Activated naive CD8-positive, alpha-beta T cell treated with anti-CD3 and anti-CD28 coated beads for 36 hours (primary cell): ENCODE measurements at places on chromosomes 12 and 14. TPM values are rescaled to one million over a fixed set of nuclear protein-coding genes. Genes with fewer than 3 reads are reported as not detected.
A peak's percentile ranks its signal among the peaks of the same experiment; 100 is the strongest.

GRCh38 chr14:98433436-98433835, 838.6 kb downstream of the BCL11B start:
- no peak for DNase-seq

DNA sequence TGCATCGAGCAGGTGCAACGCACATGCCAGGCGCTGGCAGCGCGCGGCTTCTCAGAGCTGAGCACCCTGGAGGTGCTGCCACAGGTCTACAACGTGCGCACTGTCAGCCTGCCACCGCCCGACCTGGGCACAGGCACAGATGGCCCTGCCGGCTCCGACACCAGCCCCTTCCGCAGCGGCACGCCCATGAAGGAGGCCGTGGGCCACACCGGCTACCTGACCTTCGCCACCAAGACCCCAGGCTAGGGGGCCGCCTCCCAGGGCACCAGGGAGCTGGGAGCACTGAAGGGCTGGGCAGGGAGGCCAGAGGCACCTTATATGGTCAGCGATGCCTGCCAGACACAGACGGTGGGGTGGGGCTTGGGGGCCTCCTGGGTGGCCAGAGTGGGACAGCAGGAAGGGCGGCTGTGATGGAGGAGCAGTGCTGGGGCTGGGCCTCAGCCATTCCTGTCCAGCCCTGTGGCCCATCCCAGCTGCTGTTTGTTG, 5.6 kb downstream of the TRMT61A start:
- DNase-seq: no peak

DNA sequence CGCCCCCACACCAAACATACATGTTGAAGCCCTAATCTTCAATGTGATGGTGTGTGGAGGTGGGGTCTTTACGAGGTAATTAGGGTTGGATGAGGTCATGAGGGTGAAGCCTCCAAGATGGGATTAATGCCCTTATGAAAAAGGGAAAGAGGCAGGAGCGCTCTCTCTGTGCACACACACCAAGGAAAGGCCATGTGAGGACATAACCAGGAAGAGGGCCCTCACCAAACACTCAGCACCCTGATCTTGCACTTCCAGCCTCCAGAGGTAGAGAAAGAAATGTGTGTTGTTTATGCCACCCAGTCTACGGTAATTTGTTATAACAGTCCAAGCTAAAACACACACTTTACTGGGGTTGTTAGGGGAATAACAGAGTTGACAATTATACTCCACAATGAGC, 14.6 kb upstream of the PITPNM2 start:
- DNase-seq: no peak

DNA sequence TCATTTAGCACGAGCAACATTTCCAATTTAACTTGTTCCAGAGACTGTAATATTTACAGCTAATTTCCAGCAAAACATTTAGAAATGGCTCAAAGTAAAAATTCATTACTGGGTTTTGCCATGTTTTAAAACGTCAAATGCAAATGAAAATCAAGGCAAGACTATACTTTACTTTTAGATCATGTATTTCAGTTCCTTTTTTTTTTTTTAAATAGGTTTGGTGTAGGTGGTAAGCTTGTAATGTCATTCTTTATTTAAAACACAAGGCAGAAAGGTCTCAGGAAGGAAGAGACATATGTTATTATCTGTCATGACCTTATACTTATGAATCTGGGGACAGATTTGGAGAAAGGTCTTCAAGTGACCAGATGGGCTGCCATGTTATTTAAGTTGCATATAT, 54.1 kb downstream of the GRIP1 start:
- no peak for DNase-seq

GRCh38 chr12:32568228-32568627, 110.9 kb upstream of the DNM1L start:
- DNase-seq: no peak

GRCh38 chr12:128942960-128943477, 89.7 kb downstream of the GLT1D1 start:
- DNase-seq: no peak

GRCh38 chr12:49092086-49092815, 2.4 kb downstream of the DHH start:
- peak; percentile 71 for DNase-seq

- DNase-seq: no peak
These were observed 52.7 kb downstream of the CCDC85C start for GRCh38 chr14:99551034-99551922.

DNA sequence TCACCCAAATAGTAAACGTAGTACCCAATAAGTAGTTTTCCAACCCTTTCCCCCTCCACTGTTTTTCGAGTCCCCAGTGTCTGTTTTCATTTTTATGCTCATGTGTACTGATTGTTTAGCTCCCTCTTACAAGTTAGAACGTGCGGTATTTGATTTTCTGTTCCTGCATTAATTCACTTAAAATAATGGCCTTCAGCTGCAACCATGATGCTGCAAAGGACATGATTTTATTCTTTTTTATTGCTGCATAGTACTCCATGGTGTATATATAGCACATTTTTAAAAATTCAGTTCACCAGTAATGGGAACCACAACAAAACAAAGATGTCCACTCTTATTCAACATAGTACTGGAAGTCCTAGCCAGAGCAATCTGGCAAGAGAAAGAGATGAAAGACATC, 72.8 kb downstream of the DUSP6 start:
- DNase-seq: no peak

GRCh38 chr12:80967565-80967964, 29.8 kb upstream of the LIN7A start:
- DNase-seq: no peak

GRCh38 chr14:20190596-20190995, at the start of gene OR11G2:
Gene OR11G2, plus strand, starts transcription at chr14:20190896. Its CDS starts 6,542 bp downstream, at chr14:20197438.
- DNase-seq: no peak

DNA sequence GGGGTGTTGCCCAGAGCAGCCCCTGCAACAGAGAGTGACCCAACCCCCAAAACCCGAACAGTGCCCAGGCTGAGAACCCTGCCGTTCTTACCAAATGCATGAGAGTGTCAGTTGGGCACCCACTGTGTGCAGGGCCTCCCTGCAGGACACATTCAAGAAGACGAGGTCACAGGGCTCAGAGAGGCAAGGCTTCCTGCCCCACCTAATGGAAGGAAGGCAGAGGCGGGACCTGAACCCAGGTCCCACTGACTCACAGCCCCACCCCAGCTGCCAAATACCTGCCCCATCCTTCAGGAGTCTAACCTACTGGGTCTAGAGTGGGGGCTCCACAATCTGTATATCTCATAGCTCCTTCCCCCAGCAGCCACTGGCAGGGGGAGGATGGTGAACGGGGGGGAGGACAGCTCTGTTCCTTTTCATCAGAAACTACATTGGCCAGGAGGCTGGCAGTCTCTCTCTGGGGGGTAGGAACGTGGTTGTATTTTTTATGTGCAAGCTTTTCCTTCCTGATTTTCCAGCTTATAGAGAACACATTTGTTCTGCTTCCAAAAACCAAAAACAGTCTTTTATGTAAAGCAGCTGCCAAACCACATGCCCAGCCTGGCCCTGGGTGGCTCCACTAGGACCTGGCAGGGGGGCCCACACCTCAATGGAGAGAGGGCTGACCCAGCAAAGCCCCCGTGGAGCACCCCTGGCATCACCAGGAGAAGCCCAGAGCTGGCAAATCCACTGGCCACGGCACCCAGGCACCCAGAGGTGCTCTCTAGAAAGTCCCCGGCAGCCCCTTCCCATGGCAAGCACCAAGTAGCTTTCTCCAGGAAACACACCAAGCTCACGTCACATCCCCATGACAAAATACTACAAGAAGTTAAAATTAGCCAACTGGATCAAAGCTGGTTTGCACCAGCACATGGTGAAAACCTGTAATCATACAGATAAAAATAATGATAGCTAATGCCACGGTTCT, 17.0 kb downstream of the NCOR2 start:
- DNase-seq: no peak

GRCh38 chr14:91164676-91165075, 50.8 kb downstream of the DGLUCY start:
- DNase-seq: no peak

DNA sequence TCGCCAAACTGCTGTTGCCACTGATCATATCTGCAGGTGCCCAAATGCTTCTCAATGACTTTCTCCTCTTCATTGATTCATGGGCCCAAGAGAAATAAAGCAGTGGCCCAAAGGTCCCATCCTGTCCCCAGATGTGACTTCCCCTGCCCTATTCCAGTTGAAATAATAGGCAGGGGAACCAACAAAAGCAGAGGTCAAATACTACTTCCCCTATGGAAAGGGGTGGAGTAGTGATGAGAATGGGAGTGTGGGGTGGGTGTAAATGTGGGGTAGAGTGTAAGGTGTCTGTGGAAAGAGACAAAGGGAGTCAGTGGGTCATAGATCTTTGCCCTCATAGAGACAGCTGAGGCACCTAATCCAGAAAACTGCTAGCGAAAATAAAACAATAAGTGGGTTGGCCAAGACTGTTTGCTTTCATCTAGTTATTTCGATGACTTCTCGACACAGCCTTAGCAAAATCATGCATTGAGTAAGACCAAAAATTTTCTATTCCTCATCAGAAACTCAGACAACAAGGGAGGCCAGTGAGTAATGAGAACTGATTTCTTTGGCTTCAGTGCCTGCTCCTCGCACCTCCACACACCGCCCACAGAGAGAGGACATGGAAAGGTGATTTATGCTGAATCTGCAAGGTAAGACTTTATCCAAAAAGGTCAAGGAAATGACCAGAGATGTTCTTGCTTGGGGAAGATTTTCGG, 10.9 kb upstream of the IL22 start:
- DNase-seq: no peak

DNA sequence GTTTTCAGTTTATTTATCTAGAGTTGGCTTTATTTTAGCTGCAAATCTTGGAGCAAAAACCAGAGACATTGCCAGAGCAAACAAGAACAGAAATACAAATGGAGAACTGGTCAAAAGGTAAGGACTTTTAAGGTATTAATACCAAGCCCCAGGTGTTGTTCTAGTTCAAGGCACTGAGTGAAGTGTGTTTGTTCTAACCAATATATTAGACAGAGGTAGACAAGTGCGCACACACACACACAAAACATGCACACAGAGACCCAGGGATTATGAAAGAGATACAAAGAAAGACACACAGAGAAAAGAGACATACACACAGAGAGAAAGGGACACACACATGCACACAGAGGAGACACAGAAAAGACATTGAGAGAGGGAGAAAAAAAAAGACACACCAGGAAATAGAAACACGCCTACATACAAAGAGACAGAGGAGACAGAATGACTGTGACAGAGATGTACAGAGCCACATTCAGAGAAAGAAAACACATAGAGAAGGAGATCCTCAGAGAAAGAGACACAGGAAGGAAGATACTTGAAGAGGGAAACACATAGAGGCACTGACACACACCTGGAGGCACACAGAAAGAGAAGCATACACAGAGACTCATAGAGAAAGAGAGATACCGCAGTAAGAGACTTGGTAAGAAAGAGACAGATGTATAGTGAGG, 50.2 kb downstream of the MIPOL1 start:
- no peak for DNase-seq

DNA sequence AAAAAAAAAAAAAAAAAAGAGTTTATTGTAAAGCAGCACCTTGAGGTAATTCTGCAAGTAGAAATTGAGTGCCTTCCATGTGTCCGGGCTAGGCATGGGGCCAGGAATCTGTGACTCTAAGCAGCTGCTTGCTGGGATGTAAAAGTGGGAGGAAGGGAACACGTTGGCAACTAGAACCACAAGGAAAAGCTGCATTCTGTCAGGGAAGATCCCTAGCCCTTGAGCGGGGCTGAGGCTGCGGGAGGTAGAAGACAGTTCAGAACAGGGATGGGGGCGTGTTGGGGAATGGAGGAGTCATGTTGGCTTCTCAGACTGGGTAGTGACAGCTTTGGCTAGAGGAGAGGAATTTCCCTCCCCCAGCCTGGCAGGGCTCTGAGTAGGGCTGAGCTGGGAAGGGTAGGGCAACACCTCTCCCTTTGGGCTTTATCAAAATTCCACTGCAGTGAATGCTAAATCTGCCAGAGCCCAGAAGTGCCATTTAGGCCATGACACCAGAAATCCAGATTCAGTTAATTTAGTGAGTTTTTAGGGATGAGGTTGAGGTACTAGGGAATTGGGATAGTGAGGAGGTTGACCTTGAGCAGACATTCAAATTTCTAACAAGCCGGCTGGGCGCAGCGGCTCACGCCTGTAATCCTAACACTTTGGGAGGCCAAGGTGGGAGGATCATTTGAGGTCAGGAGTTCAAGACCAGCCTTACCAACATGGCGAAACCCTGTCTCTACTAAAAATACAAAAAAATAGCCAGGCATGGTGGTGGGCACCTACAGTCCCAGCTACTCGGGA, 3.4 kb upstream of the TRAFD1 start:
- DNase-seq: no peak

GRCh38 chr12:45234139-45234865, 18.4 kb downstream of the ANO6 start:
- DNase-seq: no peak

- no peak for DNase-seq
These were observed 24.1 kb downstream of the TMEM229B start for GRCh38 chr14:67464377-67464776.

GRCh38 chr12:5081016-5081415, 37.3 kb downstream of the KCNA5 start:
- no peak for DNase-seq

DNA sequence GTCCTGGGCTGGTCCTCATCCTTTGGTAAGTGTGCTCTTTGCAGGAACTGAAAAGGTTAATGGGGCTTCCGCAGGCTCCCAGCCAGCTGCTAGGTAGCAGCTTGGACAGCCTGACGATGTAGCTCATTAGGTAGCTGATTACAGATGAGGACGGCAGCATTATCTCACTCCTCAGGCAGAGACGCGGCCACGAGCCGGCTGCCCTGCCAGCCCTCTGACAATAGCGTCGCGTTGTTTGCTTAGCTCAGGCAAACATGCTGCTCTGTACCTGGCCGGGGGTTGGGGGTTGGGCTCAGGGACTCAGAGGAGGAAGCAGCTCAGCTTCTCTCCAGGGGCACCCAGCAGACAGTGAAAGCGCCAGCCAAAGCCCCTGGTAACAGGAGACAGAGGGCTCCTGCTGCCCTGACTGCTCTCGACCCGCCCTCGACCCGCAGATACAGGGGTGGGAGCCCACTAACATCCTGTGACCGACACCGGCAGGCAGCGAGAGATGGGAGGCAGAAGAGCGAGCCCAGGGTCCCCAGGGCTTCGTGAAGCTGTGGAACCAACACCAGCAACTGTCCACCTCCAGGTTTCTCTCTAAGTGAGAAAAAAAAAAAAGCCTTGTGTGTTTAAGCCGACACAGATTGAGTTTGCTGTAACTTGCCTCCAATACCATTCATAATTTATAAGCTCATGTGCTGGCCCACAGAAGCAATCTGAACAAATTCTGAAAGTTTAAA, 53.4 kb upstream of the DLK1 start:
- no peak for DNase-seq

DNA sequence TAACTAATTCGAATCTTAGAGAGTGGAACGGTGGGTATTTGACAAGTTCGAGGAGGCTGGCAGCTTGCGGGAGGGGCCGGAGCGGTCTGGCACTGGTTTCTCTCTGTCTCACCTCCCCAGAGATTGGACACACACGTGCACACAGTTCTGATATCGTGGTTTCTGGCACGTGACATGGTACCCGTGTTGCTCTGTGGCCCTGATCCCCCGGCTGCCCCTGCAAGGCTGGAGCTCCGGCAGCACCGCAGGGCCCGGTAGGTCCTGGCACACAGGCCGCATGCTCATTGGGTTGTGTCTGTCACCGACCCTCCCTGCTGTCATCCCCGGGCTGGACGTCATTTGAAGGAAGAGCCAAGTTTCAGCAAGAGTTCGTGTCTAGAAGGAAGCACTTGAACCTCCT, 82.7 kb downstream of the PPP2R5C start:
- no peak for DNase-seq

Gene RD3L
- not detected for total RNA-seq

Gene UBC
- total RNA-seq: 927 TPM

Gene NELL2
- total RNA-seq: 134 TPM

Gene TTC6
- total RNA-seq: not detected

Gene CELA1
- total RNA-seq: not detected

Gene CCDC197
- not detected for total RNA-seq

Gene FAM186B
- total RNA-seq: 0.14 TPM

Gene ZDHHC22
- total RNA-seq: not detected
